Thoracic aorta (tissue), 2 donors: ENCODE measurements at places on chromosomes 1 and 21. TPM values are rescaled to one million over a fixed set of nuclear protein-coding genes. Genes with fewer than 3 reads are reported as not detected.

The SZT2 gene
- total RNA-seq, result 65.3 TPM

The CFHR4 gene
- not detected for total RNA-seq

The WNT9A gene
- total RNA-seq, result 7.9 TPM

- DNase-seq, result no peak
Measured at GRCh38 chr1:198889101-198889500, 250.3 kb downstream of the PTPRC start.

DNA sequence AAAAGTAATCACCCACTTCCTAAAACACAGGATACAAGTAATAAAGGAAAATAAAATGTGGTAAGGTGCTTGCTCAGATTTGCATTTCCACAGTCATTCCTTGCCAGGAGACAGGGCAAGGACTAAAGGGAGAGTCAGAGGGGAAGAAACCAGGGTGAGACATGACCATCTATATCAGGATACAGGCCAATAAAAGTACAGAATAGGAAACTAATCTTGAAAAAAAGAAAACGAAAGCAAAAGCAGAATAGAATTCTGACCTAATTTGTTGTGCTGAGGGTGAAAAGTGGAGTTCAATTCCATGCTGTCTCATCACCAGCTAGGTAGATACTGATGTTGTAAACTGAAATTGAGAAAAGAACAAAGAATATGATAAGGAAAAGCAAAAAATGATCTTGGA is 27.3 kb downstream of the JMJD4 start:
- no peak for DNase-seq

GRCh38 chr1:221511797-221512196 is 230.1 kb downstream of the DUSP10 start:
- no peak for DNase-seq

DNA sequence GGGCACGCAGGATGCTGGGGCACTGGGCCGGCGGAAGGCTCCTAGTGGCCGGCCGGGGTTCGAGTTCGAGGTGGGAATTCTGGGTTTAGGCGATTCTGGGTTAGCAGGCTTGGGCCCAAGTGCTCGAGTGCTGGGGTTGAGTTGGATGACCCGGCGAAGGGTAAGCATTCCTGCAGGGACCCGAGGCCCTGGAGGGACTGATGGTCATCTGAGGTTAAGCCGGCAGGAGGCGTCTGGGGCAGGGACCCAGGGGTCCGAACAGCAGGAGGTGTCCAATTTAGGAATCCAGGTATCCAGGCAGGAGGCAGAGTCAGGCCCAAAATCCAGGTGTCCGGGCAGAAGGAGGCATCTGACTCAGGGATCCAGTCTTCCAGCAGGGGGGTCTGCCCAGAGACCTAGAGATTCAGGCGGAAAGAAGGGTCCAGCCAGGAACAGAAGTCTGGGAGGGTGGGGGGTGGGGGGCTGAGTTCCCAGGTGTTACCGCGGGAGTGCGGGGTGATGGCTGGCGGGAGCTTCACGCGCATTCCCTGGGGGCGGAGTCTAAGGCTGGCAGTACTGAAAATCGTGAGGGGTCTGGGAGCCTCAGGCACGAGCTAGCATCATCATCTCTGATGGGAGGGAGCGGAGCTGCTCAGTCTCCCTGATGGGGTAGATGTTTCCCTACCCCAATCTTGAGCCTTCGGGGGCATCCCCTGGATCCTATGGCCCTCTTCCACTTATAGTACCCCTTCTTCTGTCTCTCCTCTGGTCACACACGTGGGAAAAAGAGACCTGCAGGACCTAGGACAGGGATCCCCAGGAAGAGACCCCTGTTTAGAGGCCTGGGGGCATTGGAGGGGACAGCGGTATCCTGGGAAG is 585 bp downstream of the GPR3 start:
- DNase-seq, result no peak

DNA sequence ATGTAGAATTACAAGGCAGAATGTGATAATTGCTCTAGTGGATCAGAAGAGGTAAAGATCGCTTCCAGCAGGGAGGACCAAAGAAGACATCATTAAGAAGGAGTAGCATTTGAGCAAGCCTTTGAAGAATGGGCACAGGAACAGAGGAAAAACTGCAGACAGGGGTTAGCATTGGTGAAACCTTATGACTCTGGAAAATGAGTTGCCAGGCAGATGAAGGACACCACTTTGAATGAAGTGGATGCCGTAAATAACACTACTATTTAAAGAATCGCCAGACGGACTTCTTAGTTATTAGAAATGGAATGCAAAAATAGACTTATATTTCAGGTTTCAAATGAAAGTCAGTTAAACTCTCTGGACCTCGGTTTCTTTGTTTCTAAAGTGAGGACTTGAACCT is 727.7 kb downstream of the USP25 start:
- no peak for DNase-seq

DNA sequence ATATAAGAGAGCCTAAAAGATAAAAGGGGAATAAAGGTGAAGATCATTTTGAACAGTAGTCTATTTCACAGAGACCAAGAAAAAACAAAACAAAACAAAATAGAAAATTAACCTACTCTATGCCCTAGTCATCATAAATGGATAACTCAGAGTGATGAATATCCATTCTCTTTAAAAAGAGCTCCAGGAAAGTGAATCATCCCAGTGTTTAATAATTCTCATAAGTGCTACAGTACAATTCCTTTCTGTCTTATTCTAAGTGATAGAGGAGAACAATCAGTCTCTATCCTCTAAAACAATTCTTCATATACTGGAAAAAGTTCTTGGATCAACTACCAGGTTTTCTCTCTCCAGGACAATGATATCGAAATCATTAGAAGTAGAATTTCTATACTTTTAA is 45.8 kb downstream of the GDAP2 start:
- no peak for DNase-seq

DNA sequence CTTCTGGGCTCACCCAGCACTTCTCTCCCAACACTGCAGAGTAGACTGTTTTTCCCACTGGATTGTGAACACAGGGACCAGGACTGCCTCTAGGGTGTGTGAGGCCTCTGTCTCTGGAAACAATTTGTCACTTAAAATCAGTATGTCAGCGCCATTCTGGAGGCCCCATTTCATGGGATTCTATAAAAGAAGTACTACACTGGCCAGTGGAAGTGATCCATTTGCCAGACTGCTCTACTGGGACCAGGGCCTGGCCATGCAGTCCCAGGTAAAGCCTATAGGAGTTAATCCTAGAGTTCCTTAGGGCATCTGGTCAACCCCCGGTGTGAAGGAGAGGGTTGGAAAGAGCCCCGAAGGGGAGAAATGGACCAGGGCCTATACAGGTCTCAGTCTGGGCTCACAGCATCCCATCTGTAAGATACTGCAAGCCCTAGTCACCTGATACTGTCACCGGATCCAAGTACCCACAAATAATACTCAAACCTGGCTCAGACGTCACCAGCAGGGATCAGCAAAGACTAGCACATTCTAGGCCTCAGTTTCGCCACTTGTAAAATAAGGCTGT is 245.0 kb downstream of the FOXD2 start:
- no peak for DNase-seq

DNA sequence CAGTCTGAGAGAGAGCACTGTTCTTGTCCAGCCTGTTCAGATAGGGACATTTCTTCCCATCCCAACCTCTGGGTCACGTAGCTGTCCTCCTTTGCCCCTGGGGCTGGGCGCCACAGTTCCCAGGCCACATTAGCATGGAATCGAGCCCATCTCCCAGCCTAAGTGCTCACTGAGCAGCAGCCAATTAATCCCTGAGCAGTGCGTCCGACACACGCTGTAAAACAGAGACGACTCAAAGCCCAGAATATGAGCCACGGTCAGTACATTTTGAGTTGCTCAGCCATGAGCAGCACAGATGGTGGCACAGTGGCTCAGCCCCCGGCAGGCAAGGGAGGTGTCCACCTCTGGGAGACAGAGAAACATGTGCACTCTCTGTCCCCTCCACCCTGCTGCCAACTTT is 267.4 kb downstream of the NPHP4 start:
- no peak for DNase-seq

GRCh38 chr1:233490488-233490887 is 123.4 kb upstream of the KCNK1 start:
- DNase-seq, result no peak

- DNase-seq, result no peak
Measured at GRCh38 chr1:101004670-101005069, 20.9 kb downstream of the DPH5 start.

- DNase-seq, result no peak
Measured at GRCh38 chr1:27299385-27300271, 22.3 kb upstream of the TMEM222 start.

DNA sequence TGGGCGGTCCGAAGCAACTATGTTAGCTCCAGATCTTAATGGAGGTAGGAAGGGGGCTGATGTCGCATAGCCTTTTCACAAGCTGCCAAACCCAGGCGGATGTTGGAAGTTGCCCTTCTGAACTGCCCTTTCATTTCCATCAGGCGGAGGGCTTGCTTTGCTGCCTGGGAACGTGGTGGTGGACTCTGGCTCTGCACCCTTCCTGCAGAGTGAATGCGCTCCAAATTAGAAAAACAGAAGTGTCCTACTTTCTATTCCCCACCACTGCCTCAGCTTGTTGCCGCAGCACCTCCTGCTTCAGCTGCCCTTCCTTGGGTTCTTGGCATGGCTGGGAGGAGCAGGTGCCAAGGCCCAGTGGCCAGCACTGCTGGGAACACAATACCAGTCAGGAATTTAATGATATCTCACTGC is 60.6 kb downstream of the AK4 start:
- no peak for DNase-seq

DNA sequence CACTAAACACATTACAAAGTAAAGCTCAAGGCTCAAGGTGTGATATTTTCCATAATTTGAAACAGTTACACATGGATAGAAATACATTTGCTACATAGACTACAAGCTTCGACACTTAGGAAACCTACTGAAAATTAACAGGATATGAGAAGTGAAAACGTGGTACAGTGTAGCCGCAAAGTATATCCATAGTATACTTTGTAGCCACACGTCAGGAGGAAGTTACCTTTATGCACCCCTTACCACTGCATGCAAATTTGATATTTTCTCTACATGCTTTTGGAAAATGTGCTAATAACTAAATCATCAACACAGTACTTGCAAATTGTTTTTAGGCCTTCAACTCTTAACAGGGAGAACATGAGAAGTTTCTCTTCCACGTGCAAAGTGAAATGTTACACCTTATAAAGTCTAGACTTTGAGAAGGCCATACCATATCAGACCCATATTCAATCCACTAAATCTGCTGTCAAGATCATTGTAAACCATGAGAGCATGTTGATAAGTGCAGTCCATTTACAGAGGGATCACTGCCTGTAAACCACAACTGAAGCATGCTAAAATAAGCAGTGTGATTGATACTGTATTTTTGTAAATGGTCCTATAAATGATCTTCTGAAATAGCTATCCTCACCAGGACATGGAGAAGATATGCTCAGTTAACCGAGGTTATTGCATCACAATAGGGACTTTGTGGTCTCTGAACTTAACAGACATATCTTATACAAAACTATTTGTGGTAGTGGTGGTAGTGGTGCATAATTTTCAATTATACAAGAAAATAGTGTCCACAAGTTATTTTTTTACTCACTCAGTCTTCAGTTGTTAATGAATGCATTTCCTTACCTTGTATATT is 64.7 kb downstream of the VAV3 start:
- DNase-seq, result no peak

- no peak for DNase-seq
Measured at GRCh38 chr1:42952303-42953001, 6.2 kb downstream of the SLC2A1 start.

DNA sequence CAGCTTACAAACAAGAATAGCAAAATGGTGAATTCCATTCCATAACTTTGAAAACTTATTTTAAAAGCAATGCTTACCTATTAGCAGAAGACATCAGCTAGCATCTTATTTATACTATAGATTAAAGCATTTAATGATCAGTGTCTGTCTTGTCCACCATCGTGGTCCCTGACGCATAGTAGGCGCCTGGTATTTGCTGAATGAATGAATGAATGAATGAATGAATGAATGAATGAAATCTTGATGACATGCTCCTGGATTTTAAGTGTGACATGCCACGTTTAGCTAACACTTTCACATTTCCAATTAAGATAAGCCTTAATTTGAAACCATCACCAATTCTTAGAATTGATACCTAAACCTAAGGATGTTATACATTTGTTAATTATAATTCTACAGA is 39.9 kb downstream of the COP1 start:
- DNase-seq, result no peak

DNA sequence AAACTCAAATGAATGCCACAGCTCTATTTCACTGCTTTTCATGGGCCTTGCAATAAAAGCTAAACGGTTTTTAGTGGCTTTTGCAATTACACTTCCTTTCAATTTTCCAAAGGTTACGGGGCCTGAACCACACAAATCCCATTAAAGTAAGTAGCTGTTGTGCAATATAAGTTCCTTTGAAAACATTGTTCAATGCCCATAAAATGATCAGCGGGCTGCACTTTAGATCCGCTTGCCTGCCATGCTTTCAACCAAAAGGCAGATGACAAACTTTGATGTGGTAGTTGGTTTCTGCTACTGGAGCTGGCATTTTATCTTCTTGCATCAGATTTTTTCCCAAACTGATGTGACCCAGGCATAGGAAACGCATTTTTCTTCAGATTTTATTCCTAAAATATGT is 50.2 kb downstream of the PRRX1 start:
- DNase-seq, result no peak

DNA sequence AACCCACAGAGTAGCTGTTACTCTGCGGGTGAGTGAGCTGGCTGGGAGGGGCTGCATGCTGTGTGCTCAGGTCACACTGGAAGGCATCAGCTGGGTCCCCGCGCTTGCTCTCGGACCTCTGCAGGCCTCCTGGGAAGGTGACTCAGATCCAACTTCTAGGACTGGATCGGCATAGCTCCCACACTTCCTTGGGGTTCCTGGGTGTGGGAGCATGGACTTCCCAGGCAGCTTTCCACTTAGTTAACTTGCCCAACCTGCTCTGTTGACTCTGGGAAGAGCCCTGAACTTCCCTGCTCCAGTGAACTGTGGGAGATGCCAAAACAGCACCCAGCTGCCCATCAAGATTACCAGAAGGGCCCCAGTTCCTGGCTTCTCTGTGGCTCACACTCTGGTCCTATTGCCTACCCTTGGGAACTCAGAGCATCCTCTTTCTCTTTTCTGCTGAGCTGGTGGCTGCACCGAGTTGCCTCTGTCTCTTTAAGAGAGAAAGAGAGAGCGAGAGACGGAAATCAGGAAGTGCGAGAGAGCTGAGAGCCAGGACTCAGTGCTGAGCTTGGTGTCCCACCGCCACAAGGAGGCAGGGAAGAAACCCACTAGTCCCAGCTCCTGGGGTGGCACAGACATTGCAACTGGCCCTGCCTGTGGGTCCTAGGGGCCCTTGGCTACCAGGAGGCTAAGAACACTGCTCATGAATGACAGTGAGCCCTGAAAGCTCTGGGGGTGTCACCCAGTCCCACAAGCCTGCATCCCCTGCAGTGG is at the start of gene IKBKE:
Gene IKBKE, plus strand, starts transcription at position 544 of the 759 bp plus-strand sequence. CDS start 2,752 bp downstream, outside the sequence.
- DNase-seq, result no peak
